AG08395 (cell line): ENCODE measurements at places on chromosomes 11 and 22.
A peak's percentile ranks its signal among the peaks of the same experiment; 100 is the strongest.

DNA sequence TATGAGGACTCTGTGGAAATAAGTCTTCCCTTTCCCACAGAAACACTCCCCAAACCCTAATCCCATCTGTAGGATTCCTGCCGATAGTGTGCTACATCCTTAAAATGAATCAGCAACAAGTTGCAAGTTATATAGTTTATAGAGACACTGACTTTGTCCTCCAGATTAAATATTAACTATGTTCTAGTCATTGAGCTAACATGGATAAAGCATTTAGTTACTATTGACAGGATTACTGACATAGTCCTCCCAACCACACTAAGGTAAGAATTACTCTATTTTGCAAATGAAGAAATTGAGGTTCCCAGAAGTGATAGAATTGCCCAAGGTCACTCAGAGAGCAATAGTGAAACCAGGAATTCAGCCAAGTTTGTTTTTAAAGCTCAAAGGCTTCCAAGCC lies 1.9 kb downstream of the OR52M1 start:
- DNase-seq, result no peak

- no peak for DNase-seq
These were observed 194.5 kb downstream of the SNX19 start for GRCh38 chr11:130721736-130722135.

GRCh38 chr11:131816051-131816450 lies 445.6 kb downstream of the NTM start:
- peak; percentile 13 for DNase-seq

DNA sequence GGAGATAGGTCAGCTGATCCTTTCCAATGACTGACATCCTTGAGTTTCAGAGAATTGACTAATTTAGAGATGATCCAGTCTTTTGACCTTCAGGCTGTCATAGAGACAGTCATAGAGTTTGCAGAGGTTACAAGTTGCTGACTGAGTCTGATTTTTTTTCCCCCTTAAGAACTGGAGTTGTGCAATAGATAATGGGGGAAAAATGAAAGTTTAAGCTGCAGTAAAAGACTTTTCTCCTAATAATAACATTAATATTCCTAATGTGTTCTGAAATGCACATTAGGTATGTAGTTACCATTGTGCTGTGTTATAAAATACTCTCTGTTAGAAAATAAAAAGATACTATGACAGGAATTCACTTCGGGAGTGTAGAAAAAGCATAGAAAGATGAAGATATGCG lies 876.9 kb upstream of the RAG2 start:
- no peak for DNase-seq

- DNase-seq, result no peak
These were observed 265.1 kb downstream of the FAM76B start for GRCh38 chr11:95524314-95525036.

DNA sequence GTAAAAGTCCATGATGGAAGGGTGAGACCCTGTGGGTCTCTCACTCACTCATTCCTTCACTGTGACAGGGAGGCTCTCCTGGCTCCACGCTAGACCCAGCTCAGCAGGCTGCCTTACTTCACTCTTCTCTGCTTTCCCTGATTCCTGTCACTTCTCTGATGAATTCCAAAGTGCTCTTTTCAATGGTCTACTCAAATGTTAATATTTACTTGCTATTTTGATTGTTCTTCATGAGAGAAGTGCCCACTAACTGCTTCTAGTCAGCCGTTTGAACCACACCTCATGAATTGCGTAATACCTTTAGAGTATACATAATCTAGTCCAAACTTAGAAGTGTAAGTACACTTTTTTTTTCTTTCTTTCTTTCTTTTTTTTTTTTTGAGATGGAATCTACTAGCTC lies 1350.2 kb upstream of the RAG2 start:
- no peak for DNase-seq

DNA sequence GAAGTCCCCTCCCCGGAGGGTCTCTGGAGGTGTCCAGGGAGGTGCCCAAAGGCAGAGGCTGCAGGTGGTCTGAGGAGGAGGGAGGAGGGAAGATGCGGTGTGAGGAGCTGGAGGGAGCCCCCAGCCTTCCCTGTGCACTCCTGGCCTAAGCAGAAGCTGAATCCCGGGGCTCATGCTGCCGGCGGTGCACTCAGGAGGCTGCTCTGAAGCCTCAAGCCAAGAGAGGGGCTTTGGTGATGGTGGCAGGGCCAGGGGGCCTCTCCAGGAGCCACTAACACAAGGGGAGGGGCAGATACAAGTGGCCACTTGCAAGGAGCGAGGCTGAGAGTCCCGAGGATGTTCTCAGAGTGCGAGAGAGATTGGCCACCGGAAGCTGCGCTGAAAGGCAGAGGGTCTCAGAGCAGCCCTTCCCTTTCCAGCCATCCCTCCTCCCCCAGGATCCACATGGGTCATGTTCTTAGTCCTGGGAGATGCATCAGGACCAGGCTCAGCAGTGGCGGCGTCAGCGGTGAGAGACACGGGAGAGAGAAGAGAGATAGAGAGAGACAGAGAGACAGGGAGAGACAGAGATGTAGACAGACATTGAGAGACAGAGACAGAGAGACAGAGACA lies 774 bp upstream of the MRGPRG start:
- DNase-seq, result no peak

GRCh38 chr22:17860220-17860965 lies 86.1 kb upstream of the BID start:
- DNase-seq, result no peak

GRCh38 chr11:95849087-95849825 lies 59.0 kb downstream of the CEP57 start:
- peak; percentile 59 for DNase-seq

DNA sequence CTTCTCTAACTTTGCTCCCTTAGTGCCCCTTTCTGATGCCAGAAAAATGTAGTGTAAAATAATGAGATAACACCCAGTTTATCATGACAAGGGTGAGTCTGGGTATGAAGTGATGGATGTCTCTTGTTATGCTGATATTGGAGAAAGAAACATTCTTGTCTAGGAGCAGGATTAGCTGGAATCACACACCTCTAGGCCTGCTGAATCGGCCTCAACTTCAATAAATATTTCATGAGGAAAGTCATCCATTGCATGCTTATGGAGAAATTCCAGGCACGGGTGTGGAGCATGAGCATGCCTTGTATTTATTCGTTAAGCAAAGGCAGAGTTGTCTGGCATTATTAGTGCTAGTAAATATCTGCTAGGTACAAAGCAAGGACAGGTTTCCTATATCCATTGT lies 113.4 kb downstream of the NELL1 start:
- DNase-seq, result no peak
